Stimulated activated CD8-positive, alpha-beta memory T cell treated with anti-CD3 and anti-CD28 coated beads, Interleukin-2, amount 100 ng/mL, for 1 hour (primary cell): ENCODE measurements at places on chromosomes 3 and 15.

DNA sequence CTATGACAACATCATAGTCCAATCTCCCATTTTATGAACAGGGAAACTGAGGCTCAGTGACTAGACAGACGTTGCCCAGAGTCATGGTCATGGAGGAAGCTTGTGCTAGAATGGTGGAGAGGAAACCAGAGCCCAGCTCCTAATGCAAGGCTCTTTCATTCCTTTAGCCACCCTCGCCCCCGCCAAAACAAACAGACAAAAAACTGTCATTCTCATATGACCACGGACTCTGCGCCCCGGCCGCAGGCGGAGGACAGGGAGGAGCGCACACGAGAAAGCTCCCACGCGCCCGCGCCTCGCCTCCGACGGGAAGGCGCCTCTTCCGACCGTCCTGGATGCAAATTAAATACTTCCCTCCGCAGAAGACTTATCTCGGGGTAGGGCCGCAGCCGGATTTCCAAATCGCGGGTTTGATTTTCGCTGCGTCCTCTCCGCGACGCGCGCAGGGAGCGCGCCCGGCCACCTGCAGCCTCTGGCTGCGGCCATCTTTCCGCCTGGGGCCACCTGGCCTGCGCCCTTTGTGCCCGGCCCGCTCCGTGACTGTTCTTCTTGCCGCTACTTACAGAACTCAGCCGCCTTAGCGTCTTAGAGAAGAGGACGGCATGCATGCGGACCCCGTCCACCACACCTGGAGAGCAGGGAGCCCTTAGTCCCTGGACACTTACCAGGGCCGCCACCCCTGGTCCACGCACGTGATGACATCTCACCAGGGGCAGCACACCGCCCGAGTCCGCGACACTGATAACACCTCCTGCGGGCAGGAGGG is 670 bp upstream of the ATP13A3 start:
- peak; percentile 9 for DNase-seq

GRCh38 chr3:38468765-38469164 is 15.1 kb downstream of the ACVR2B start:
- DNase-seq, result no peak

DNA sequence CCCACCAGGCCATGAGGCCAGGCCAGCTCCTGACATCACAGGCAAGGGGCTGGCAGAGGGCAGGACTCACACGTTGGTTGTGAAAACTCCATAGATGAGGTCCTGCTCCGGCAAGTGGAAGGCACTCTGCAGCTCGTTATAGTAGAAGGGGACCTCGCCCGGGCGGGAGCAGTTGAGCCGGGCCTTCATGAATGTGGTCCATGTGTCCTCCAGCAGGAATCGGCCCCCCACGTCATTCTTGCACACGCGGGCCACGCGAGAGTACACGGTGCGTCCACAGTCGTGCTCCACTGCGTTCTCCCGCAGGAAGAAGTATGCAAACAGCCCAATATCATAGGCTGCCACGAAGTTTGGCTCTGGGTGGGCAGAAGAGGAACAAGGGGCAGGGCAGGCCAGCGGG is 101.2 kb downstream of the SEMA5B start:
- DNase-seq, result no peak

- no peak for DNase-seq
Measured at GRCh38 chr15:42145546-42146455, 10.6 kb downstream of the PLA2G4F start.

DNA sequence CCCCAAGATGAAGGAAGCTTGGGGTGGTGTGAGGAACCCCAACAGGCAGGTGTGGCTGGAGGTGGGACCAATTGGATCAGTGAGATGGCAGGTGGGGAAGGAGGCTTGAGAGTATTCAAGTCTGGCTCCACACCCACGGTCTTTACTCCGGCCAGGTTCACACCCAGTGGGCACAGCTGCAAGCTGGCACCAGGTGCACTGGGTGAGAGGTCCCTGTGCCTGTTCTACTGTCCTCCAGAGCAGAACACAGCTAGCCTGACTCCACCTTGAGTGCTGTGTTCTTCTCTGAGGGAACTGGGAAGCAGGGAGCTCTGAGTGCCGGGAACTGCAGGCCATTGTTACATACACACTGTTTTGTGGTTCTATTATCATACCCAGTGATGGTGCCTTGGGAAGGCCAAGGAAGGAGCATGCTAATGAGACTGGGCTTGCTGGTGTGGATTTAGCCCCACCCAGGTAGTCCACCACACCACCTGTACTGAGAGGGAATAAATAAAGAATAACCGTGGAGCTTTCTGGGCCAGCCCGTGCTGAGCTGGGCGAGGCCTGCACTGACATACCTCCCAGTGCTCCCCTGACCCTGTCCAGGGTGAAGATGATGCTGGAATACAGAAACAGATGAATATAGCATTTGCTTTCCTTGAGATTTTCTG is 93.4 kb downstream of the ABHD5 start:
- DNase-seq, result no peak

GRCh38 chr3:48423241-48423882 is 6.5 kb downstream of the PLXNB1 start:
- DNase-seq, result no peak

DNA sequence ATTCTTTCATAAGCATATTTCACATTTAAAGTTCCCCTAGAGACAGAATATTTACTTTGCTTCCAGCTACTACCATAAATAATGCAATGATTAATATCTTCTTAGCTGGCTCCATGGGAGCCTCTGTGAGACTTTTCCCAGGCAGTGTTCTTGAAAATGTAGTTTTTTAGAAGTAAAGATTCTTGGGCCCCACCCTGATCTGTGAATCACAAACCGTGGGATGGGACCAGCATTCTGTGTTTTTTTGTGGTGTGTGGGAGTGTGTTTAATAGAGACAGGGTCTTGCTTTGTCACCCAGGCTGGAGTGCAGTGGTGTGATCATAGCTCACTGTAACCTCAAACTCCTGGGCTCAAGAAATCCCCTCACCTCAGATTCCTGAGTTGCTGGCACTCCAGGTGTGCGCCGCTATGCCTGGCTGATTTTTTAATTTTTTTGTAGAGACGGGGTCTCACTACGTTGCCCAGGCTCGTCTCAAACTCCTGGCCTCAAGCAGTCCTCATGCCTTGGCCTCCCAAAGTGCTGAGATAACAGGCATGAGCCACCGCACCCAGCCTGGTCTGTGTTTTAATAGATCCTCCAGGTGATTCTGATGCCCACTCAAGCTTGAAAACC is 83.0 kb downstream of the KLHL25 start:
- DNase-seq, result no peak

- DNase-seq, result no peak
Measured at GRCh38 chr3:3802046-3802445, 2.8 kb downstream of the LRRN1 start.

- DNase-seq, result no peak
Measured at GRCh38 chr3:24952388-24952787, 457.7 kb upstream of the THRB start.

DNA sequence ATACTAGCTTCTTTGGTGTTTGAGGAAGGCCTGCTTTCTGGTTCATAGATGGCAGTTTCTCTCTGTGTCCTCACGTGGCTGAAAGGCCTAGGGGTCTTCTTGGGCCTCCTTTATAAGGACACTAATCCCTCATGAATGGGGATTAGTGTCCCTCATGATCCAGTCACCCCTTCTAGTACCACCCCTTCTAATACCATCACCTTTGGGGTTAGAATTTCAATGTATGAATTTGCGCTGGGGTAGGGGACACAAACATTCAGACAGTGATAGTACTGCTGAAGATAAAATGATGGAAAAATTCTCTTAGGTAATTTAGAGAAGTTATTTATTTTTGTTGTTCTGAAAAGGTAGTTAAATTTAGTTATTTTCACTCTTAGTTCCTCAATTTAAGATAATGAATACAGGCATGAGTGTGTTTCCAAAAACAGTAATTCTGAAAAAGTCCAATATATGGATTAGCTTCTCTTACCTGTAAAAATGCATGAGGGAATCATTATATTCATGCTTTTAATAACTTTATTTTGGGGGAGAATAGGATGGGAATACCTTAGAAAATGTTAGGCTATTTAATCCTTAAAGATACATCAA is 103.6 kb downstream of the FNDC3B start:
- DNase-seq, result no peak

GRCh38 chr3:105834768-105835167 is 34.0 kb downstream of the CBLB start:
- DNase-seq, result no peak

GRCh38 chr3:23435318-23435717 is 232.2 kb downstream of the UBE2E2 start:
- no peak for DNase-seq

DNA sequence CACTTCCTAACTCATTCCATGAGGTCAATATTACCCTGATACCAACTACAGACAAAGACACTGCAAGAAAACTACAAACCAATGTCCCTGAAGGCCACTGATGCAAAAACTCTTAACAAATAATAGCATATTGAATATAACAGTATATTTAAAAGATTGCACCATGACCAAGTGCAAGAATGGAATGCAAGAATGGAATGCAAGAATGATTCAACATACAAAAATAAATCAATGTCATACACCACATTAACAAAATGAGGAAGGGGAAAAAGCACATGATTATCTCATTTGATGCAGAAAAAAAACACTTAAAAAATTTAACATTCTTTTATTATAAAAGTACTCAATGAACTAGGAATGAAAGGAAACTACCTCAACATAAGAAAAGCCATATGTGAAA is 463.1 kb upstream of the NECTIN3 start:
- DNase-seq, result no peak

DNA sequence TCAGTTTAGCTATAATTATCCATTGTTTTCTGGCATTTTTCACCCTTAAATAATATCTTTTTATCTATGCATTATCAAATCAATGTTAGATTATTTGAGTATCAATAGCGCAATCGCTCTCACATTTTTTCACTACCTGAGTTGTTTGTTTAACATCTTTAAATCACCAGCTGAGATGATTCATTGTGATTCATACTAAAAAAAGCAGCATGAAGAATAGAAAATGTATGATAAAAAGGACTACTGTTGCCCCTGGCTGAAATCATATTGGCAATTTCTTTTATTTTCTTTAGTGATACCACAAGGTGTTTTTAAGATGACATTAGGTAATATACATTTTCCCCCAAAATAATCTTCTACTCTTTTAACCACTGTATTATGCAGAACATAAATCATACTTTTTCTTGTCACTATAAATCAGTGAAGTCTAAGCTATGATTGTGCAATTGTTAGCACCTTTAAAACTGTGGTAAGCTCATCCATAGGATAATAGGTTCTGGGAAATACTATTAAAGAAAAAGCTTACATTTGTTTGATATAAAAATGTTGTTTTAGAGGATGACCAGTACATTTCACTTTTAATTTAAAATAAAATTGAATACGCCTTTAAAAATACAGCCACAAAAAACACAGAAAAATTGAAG is 889.1 kb downstream of the NAALADL2 start:
- DNase-seq, result no peak

DNA sequence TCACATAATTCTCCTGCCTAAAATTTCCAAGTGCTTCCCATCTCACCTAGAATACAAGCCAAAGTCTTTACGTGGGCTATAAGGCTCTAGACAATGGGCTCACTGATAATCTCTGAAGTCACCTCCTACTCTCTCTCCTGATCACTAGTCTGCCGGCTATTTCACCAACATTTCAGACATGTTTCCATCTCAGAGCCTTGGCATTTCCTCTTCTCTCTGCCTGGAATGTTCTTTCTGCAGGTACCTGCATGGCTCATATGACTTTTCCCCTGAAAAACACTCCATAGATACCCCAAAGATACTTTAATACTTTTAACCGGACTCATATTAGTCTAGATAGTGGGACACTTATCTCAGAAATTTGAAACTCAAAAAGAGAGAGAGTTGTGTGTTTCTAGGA is 32.7 kb downstream of the CD200 start:
- no peak for DNase-seq

- no peak for DNase-seq
Measured at GRCh38 chr3:169295126-169295525, 368.4 kb downstream of the MECOM start.

- DNase-seq, result peak; percentile 46
Measured at GRCh38 chr3:169812332-169813235, at the start of the genes LRRC34 and LRRIQ4. Gene LRRC34 (minus strand): TSS chr3:169812904. CDS start chr3:169812548, 356 bp downstream. Gene LRRIQ4 (plus strand): TSS chr3:169812870. CDS start chr3:169821922, 9,052 bp downstream.

- no peak for DNase-seq
Measured at GRCh38 chr3:64291345-64291744, 66.1 kb upstream of the PRICKLE2 start.
